ENCODE measurements at places on chromosomes 3 and 15. TPM values are rescaled to one million over a fixed set of nuclear protein-coding genes. Genes with fewer than 3 reads are reported as not detected.

The PROS1 gene
- total RNA-seq, result 48.6 TPM

GRCh38 chr3:137946356-137946973 is 63.5 kb upstream of the CLDN18 start:
- H3K27me3 ChIP-seq, result no peaks in the 10 kb centered on the region
- no peak overlapping the region for H3K27ac ChIP-seq
- peaks cover 5% of the 10 kb centered on the region for H3K4me1 ChIP-seq
- H3K36me3 ChIP-seq, result no peaks in the 10 kb centered on the region
- H3K4me3 ChIP-seq, result no peak overlapping the region

The MYZAP gene
- total RNA-seq, result 143 TPM

DNA sequence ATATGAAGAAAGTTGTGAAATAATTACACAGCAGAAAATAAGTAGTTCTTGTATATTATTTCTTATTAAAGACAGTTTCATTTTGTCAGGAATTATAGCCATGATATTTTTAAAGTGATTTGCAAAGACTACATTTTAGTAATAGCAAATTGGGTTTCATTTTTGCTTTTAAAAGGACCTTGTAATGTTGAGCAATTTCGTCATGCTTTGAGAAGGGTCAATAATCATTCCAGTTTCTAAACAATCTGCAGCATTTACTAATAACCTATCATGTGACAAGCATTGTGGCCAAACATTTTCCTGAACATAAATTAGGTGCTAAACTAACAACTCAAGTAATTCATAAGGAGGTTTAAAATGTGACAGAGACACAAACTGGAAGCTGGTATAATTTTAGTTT is 214.4 kb upstream of the CBLB start:
- no peaks in the 10 kb centered on the region for H3K27me3 ChIP-seq
- no peaks in the 10 kb centered on the region for H3K4me1 ChIP-seq
- DNase-seq, result no peak
- no peak overlapping the region for H3K4me3 ChIP-seq

GRCh38 chr15:79933231-79933630 is 36.4 kb upstream of the MTHFS start:
- no peak overlapping the region for H3K27ac ChIP-seq
- DNase-seq, result no peak
- H3K4me1 ChIP-seq, result peaks cover 12% of the 10 kb centered on the region
- H3K36me3 ChIP-seq, result no peaks in the 10 kb centered on the region
- H3K4me3 ChIP-seq, result no peak overlapping the region

DNA sequence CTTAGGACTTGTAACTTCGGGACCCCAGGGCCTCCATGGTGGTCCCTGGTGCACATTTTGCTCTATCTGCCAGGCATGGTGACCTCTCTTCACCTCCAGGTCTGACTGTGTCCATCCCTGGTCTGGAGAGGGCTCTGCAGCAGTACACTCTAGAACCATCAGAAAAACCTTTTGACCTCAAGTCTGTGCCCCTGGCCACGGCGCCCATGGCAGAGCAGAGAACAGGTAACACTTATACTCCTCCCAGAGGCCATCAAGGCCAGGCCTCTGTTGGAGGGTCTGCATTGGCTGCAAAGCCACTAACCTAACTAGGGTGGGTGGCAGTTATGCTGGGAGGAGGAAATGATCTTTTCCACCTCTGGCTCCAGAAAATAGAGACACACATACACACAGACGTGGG is 10.3 kb upstream of the HMCES start:
- no peaks in the 10 kb centered on the region for H3K27me3 ChIP-seq
- no peaks in the 10 kb centered on the region for H3K4me1 ChIP-seq
- H3K36me3 ChIP-seq, result peaks cover 86% of the 10 kb centered on the region
- no peak overlapping the region for H3K27ac ChIP-seq
- DNase-seq, result no peak

The OR4F6 gene
- total RNA-seq, result not detected

The HHLA2 gene
- total RNA-seq, result 0.48 TPM

DNA sequence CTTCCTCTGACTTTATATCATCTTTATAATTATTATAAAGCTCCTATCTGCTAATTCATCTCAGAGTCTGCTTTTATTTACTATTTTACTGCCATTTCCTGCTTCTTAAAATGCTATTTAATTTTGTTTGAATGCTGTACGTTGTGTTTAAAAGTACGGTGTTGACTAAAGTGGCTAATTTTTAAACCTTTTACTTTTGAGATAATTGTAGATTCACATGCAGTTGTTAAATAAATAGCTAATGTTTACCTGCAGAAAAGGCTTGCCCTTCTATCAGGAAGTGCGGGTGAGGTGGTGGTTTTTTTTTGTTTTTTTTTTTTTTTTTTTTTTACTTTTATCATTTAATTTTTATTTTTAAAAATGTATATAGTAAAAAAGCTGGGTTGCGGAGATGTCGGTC is 41.3 kb downstream of the XYLB start:
- no peak for DNase-seq
- no peaks in the 10 kb centered on the region for H3K36me3 ChIP-seq
- H3K27ac ChIP-seq, result no peak overlapping the region
- no peaks in the 10 kb centered on the region for H3K27me3 ChIP-seq

GRCh38 chr15:48609486-48609885 is 36.0 kb downstream of the FBN1 start:
- H3K4me1 ChIP-seq, result no peaks in the 10 kb centered on the region
- no peak for DNase-seq
- H3K4me3 ChIP-seq, result no peak overlapping the region
- H3K27me3 ChIP-seq, result no peaks in the 10 kb centered on the region
- no peak overlapping the region for H3K27ac ChIP-seq
- no peaks in the 10 kb centered on the region for H3K36me3 ChIP-seq

GRCh38 chr15:33234020-33234461 is 39.5 kb upstream of the FMN1 start:
- no peaks in the 10 kb centered on the region for H3K4me1 ChIP-seq
- no peak overlapping the region for H3K4me3 ChIP-seq
- no peak overlapping the region for H3K27ac ChIP-seq
- DNase-seq, result peak; percentile 39
- no peaks in the 10 kb centered on the region for H3K27me3 ChIP-seq

DNA sequence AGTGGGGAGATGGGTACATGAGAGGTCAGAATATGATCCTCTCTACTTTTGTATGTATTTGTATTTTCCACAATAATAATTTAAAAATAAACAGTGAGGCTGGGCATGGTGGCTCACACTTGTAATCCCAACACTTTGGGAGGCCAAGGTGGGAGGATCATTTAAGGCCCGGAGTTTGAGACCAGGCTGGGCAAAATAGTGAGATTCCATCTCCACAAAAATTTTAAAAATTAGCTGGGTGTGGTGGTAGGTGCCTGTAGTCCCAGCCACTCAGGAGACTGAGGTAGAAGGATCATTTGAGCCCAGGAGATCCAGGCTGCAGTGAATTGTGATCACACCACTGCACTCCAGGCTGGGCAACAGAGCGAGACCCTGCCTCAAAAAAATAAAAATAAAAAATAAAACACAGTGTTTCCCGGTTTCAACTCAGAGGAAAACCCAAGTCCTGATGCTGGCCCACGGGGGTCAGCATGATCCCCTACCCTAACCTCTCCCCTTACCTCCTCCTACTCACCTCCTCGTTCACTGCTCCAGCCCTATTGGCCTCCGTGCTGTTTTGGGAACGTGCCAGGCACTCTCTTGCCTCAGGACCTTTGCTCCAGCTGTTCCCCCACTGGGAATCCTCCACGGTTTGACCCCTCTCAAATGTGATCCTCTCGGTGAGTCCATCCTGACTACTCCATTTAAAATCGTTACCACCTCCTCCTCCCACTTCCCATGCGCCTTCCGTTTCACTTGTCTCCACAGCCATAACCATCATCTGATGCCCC is 2.9 kb upstream of the KLHL40 start:
- H3K27me3 ChIP-seq, result no peaks in the 10 kb centered on the region
- no peaks in the 10 kb centered on the region for H3K36me3 ChIP-seq
- no peak overlapping the region for H3K4me3 ChIP-seq
- no peak overlapping the region for H3K27ac ChIP-seq
- peaks cover 14% of the 10 kb centered on the region for H3K4me1 ChIP-seq

DNA sequence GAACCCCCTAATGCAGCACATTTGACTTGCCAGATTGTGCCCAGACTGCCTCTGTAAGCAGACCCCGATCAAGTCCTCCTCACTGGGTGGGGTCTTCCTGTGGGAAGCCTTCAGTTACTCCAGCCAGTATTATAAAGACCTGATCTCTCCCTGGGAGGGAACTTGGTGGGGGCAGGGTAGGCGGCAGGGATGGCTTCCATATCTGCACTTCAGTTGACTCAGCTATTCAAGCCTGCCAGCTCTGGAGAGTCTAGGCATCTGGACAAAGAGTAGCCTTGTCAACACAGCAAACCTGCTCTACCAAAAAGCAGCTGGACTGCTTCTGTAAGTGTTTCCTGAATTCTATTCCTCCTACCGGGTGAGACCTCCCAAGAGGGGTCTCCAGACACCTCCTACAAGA is 21.0 kb upstream of the SLC25A38 start:
- no peaks in the 10 kb centered on the region for H3K36me3 ChIP-seq
- DNase-seq, result peak; percentile 69
- no peak overlapping the region for H3K4me3 ChIP-seq
- no peaks in the 10 kb centered on the region for H3K4me1 ChIP-seq

The PEX5L gene
- total RNA-seq, result 0.35 TPM

- no peak for DNase-seq
- H3K27ac ChIP-seq, result no peak overlapping the region
- no peaks in the 10 kb centered on the region for H3K36me3 ChIP-seq
- H3K4me3 ChIP-seq, result no peak overlapping the region
Observed at GRCh38 chr15:90660195-90660998, 56.7 kb upstream of the BLM start.

The LRRIQ4 gene
- not detected for total RNA-seq

All from cardiac muscle cell (in vitro differentiated cells and primary cell).